Activated CD4-positive, alpha-beta T cell treated with anti-CD3 and anti-CD28 coated beads, Interleukin-2, amount 50 U/mL, for 48 hours (primary cell): ENCODE measurements at places on chromosomes 7 and 10.

DNA sequence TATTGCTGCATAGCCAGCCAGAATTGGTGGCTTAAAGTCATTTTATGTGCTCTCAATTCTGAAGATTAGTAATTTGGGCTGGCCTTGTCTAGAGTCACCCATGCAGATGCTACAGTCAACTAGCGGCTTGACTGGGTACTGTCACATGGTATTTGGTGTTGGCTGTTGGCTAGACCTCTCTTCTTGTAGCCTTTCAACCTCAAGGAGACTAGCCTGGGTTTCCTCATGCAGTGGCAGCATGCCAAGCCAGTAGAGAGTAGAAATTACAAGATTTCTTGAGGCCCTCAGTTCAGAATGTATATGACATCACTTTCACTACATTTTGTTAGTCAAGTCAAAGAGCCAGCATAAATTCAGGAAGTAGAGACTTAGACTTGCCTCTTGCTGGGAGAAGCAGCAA is 3.7 kb upstream of the ZNF800 start:
- peak; percentile 61 for DNase-seq

- DNase-seq: no peak
Observed at GRCh38 chr7:17408904-17409290, 110.4 kb downstream of the AHR start.

DNA sequence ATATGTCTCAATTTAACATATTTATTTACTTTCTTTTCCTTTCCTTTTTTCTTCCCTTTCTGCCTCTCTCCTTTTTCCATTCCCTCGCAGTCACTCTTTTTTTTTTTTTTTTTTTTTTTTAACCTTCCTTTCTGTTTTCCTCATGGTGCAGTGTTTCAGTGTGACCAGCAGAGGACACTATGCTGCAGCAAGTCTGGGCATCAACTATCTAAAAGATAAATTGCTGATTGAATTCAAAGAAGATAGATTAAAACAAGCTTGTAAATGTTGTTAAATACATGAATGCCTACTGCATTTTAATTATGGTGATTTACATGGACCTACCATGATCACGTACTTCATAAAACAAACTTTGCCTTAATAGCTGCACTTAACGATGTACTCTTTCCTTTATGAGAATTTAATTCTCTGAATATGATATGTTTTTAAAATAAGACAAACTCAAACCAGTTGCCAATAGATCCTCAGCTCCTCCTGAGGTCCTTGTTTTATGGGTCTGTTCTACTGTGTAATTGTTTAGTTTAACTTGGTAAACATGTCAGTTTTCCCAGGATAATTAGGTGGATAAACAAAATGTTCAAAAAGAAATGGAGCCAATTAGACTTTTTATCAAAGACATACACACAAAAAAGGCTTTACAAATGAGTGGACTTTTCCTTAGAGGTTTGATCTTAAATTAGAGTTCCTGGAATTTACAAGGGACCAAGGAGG is 101.0 kb upstream of the AGR3 start:
- no peak for DNase-seq

DNA sequence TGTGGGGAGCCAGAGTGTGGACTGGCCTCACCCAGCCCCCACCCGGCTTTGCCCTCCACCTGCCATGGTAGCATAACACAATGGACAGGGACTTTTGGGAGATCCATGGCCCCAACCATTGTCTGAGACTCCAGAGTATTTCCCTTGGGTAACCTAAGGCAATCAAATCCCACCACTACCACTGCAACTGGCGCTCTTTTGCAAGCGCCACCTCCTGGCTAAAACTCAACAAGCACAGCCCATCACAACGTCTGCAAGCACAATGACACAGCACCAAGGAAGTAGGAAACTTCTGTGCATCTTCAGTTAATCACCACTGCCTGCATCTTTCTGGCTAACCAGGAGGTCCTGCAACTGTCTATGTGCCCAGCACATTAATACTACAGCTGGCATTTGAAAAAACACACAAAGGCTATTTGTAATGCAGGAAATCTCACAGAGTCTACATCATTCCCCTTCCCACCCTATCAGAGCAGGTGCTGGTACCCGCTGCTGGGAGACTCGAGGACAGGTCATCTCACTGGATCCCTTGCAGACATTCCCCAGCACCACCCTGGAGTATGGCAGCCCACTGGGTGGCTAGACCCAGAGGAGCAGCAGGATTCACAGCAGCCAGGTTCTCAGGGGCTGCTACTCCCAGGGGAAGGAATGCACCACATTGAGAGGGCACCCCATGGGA is 27.7 kb downstream of the ANKRD26 start:
- peak; percentile 11 for DNase-seq

GRCh38 chr7:157570531-157571200 is 233.9 kb downstream of the DNAJB6 start:
- DNase-seq: no peak

GRCh38 chr10:116408719-116409118 is 18.9 kb upstream of the PNLIPRP3 start:
- no peak for DNase-seq

DNA sequence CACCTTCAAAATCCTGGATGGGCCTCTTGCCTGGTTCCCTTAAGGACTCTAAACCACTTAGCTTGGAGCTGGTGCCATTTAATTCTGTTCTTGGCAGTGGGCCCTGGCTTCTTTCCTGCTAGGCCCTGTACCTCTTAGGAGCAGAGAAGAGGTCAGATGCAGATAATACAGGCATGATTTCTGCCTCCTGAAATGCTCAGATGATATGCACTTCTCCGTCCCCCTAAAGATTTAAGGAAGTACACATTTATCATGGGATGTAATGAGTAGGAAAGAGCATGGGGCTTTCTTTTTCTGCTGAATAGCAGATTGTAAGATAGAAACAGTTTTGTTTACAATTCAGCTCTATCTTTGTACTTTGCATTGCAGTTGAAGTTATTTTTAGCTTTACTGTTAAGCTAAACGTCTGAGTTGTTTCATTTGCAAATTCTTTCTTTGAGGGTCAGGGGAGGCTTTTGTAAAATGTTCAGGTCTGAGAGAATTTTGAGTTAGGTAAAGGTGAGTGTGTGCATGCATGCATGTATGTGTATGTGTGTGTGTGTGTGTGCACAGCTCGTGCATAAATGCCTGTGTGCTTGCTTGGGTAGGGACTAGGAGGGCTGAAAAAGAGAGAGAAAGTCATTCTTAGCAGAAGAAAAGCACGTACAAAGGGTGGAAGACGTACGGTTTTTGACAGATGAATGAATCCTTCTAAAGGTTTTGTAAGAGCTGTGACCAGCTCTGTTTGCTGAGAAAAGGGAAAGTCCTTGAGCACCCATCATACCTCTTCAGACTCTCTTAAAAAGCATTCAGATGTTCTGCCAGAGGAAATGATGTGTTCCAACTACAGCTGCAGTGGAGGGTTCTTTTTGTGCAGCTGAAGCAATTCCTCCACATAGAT is 364.2 kb downstream of the AUTS2 start:
- DNase-seq: no peak

GRCh38 chr7:45564886-45565455 is 9.2 kb upstream of the ADCY1 start:
- no peak for DNase-seq

DNA sequence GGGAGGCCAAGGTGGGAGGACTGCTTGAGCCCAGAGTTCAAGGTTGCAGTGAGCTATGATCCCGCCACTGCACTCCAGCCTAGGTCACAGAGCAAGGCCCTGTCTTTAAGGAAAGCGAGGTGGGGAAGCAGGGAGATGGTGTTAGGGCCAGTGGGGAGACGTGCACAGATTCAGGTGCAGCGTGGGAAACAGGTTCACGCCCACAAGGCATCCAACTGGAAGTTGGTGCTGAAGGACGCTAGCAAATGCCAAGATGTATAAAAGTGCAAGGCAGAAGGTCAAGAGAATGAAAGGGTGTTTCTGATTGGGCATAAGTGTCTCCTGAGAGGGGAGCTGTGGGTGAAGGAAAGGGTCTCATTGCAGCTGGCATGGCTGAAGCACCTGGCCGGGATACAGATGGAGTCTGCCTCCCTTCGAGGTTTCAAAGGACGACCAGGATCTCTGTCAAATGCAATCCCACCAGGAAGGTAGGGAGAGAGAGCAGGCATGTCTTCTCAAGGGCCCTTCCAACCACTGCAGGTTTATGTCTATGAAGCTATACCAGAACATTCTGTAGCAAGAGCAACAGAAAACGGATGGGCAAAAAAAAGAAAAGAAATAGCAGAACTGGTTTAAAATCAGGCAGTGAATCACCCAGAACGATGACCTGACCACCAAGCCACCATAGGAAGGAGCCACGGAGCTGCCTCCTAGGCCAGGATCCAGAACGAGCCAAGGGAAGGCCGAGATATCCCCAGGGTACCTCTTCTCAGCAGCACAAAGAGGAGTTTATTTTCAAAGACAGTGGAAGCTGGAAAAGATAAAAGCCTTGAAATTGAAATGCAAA is 43.2 kb downstream of the GSDME start:
- no peak for DNase-seq

DNA sequence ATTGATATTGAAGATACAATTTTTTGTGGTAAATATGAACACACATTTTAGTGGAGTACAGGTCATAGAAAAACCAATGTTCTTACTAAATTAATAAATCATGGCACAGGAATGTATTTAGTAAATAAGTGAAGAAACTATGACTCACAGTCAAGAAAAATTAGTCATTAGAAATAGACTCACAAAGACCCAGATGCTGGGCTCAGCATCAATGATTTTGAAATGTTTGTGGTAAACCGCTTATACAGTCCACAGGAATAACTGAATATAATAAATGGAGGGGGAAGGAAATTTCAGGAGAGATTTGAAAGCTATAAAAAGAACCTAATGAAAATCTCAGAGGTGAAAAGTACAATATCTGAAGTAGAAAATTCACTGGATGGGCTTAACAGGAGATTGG is 138.3 kb upstream of the ADCY1 start:
- no peak for DNase-seq

- DNase-seq: peak; percentile 40
Observed at GRCh38 chr7:106421181-106421762, 136.5 kb upstream of the NAMPT start.

DNA sequence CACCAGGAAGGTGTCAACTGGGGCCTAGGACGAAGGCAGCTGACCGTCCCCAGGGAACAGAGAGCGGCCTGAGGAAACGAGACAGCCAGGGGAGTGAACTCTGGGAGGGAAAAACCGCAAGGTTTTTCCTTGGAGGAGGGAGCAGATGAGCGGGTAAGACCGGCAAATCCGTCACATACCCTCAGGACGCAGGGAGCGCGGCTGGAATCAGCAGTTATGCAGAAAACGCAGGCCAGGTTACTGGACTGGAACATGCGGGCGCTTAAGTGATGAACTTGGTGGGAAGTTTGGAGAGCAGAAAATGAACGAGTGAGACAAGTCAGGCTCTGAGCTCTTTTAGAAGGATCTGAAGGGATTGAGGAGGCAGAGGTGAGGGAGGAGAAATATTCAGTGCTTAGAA is 76.7 kb downstream of the BMS1 start:
- DNase-seq: no peak

DNA sequence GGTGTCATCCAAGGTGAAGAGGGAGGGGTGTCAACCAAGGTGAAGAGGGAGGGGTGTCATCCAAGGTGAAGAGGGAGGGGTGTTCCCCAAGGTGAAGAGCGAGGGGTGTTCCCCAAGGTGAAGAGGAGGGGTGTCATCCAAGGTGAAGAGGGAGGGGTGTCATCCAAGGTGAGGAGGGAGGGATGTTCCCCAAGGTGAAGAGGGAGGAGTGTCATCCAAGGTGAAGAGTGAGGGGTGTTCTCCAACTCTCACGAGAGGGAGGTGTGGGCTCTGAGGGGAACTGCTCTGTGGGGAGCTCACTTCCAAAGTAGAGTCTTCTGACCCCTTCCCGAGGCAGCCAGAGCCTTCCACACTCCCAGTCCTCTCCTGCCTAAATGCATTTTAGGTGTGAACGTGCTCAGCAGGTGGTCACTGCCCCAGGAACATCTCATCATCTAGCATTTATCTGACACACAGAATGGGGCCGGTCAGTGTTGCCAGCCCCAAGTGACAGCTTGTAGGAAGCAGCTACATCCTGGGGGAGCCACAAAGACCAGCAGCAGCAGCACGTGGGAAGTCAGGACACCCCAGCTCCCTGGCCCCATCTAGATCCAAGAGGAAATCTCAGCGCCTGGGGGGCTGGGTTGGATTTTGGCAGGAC is 323.8 kb downstream of the GLRX3 start:
- no peak for DNase-seq

- no peak for DNase-seq
Observed at GRCh38 chr7:51321961-51322515, 5.4 kb upstream of the COBL start.

DNA sequence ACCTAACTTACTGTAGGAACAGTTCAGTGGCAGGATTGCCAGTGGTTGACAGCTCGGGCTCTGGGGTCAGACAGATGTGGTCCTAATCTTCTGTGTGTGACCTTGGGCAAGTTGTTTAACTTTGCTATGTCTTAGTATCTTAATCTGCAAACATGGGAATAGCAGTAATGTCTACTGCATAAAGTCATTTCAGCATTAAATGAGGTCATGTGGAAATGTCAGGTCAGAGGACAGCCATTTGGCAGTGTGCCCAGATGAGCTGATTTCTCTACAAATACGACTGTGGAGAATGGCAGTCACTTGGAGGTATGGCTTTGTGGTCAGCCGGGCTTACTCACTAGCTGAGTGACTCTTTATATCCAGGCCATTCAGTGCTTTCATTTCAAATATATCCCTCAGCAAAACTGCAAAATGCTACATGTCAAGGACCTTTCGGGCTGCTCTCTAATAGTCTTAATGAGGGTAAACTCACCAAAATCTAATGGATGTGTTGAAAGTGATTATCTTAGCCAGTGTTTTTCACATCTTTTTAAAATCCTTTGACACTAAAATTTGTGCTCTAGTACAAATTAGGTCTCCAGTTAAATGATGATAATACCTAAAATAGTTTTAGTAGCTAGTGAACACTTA is 171.4 kb downstream of the ST7 start:
- DNase-seq: peak; percentile 84

DNA sequence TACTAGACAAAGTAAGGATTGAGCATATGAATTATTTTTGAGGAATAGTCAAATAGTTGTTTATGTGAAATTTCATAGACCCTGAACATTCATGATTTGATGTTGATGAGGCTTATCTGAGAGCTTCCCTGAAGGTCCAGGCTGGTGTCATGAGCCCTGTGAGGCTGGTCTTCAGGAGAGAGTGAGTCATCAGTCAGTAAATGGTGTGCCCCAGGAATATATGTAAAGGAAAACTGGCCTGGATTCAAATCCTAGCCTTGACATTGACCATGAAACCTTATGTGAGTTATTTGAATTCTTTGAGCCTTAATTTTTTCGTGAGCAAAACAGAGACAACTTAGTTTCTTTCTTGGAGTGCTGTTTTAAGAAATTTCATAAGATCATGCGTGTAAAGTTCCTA is 6.2 kb downstream of the TMEM236 start:
- no peak for DNase-seq

DNA sequence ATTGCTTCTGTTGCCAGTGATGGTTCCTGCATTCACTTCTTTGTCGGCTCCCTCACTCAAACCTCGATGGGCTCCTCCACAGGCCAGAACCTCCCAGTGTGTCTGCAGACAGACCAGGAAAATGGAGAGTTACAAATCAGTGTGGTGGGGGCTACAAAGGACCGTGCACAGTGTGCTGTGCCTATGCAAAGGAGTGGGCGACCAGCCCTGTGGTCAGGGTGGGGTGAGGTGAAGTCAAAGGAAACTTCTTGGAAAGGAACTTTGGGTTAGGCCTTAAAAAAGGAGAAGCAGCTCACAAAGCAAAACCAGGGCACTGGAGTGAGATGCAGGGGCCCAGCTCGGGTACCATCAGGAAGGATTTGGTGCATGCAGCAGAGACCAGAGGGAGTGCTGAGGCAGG is 304.3 kb upstream of the ZMIZ1 start:
- DNase-seq: peak; percentile 5
